Peyer's patch (tissue), 4 donors: ENCODE measurements at places on chromosomes 13 and 19. TPM values are rescaled to one million over a fixed set of nuclear protein-coding genes. Genes with fewer than 3 reads are reported as not detected.

Gene SETDB2
- total RNA-seq, result 20.6 TPM

Gene LRRC63
- total RNA-seq, result 0.40 TPM

DNA sequence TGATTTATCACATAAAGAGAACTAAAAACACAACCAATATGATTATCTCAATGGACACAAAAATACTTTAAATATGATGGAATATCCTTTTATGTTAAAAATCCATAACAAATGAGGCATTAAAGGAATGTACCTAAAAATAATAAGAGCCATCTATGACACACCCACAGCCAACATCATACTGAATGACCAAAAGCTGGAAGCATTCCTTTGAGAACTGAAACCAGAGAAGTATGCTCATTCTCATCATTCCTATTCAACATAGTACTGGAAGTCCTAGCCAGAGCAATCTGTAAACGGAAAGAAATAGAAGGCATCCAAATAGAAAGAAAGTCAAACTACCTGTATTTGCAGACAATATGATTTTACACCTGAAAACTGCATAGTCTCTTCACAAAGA lies 671.0 kb downstream of the SLITRK1 start:
- DNase-seq, result no peak

- DNase-seq, result peak; percentile 25
These were observed 3.4 kb downstream of the CCNE1 start for GRCh38 chr19:29815231-29815630.

DNA sequence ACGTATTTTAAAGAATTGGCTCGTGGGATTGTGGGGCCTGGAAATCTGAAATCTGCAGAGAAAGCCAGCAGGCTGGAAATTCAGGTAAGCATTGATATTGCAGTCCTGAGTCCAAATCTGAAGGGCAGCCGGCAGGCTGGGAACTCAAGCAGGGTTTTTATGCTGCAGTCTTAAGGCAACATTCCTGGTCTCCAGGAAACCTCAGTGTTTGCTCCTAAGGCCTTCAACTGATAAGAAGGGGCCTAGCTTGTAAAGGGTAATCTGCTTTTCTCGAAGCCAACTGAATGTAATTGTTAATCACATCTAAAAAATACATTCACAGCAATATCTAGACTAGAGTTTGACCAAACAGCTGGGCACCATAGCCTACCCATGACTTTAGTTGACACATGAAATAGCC lies 154.4 kb downstream of the EFNB2 start:
- DNase-seq, result no peak

- no peak for DNase-seq
These were observed 112.6 kb downstream of the LIG4 start for GRCh38 chr13:108102771-108103170.

DNA sequence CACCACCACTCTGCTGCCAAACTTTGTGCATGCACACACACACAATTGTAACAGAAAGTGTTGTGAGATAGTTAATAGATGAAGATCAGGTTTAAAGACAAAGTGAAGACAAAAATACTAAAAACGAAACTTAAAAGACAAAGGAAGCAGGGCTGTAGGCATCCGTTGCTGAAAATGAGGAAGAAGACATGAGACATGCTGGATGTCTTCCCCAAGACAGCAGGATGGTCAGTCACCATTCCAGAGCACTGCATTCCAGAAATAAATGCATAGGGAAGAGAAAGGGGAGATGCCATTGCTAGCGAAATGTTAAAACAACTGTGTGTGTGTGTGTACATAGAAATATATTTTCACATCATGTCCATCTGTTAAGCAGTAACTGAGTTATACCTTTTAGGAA lies 520.1 kb downstream of the SUCLA2 start:
- DNase-seq, result no peak

- DNase-seq, result no peak
These were observed 21.6 kb downstream of the SGCG start for GRCh38 chr13:23202383-23202782.

- DNase-seq, result no peak
These were observed 159.1 kb downstream of the DLEU7 start for GRCh38 chr13:50684366-50684765.
